ENCODE measurements at places on chromosomes 5 and 9.

DNA sequence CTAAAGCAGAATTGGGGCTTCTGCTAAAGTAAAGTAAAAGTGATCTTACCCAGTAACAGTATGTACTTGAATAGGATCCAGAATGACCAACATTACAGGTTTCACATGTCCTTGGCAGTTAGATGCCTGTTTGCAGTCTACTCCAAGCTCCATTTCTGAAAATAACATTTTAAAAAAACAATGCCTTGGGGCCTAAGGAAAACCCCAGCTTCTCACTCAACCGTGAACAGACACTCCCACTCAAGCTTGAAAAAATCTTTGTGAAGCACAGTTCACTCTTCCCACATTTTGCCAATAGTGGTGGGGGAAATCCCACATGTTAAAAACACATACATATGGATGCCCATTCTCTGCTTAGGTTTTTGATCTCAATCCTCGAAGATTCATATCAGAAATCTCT, 304.1 kb downstream of the ARRDC3 start:
- no peak for DNase-seq

DNA sequence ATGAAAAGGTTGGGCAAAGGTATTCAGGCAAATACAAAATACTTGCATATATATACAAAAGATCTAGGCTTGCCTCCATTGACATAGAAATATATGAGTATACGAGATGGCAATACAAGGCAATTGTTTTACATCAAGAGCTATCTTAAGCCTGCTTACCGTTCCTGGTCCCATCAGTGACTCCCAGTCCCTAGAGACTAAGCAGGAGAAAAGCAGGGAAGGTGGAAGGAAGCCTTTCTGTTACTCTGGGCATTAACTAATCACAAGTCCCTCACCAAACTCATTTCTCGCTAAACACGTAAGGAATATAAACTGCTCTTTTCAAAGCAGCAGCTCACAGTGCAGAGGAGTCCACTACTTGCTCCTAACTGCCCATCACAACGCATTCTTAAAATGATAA, 125.2 kb downstream of the ZNF608 start:
- no peak for DNase-seq

- peak; percentile 64 for DNase-seq
Measured at GRCh38 chr5:174608631-174609097, 115.7 kb upstream of the MSX2 start.

- no peak for DNase-seq
Measured at GRCh38 chr5:108387758-108388157, 5.9 kb upstream of the FBXL17 start.

GRCh38 chr5:139783436-139783965, 12.1 kb upstream of the PSD2 start:
- no peak for DNase-seq

DNA sequence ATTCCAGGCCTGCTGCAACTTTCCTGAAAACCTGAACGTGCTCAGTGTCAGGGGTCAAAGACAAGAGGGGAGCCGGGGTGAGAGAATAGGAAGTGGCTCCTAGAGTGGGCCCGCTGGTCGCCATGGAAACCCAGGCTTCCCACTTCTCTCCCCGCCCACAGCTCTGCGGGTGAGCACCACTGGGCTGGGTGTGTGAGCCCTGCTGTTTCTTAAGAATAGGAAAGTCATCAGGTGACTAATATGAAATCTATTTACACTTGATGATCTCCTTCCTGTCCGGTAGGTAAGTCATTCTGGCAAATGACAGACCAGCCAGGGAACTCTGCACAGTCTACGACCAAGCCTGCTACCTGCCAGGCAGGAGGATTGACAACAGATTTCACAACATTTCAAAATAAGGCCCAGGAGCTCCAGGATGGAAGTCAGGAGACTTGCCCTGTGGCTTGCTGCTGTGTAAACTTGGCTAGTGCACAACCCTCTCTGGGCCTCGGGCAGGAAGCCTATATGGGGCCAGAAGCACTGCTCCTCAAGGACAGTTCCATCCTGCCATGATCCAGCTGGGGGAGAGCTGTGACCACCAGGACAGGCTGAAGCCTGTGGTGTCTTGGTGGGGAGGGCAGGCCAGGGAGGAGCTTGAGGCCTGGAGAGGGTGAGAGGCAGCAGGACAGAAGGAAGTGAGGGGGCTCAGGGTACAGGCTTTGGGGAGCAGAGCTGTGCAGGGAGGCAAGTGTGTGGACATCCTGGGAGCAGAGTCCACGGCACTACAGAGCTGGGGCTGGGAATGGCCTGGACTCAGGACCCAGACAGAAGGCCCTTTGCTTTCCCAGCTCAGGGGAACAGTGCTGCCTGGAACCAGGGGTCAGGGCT, 60.6 kb downstream of the SHB start:
- DNase-seq: no peak

GRCh38 chr5:56717253-56717987, 97.9 kb upstream of the MAP3K1 start:
- no peak for DNase-seq
